ENCODE measurements at places on chromosomes 1 and 21.

DNA sequence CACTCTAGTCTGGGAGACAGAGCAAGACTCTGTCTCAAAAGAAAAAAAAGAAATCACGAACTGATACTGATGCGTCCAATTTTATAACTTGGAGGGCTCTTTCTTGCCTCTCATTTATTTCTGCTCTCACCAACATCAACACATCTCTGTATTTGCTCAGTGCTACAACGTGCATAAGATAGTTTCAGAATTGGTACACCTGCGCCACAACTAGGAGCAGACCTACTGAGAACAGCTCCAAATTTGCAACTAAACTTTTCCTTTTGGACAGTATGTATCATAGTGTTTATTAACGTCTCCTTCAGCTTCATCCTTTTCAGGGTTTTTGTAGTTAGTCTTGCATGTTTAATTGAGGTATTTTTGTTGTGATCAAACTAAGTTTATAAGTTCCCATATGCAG is 27.7 kb downstream of the TRAPPC10 start:
- no peak for DNase-seq

DNA sequence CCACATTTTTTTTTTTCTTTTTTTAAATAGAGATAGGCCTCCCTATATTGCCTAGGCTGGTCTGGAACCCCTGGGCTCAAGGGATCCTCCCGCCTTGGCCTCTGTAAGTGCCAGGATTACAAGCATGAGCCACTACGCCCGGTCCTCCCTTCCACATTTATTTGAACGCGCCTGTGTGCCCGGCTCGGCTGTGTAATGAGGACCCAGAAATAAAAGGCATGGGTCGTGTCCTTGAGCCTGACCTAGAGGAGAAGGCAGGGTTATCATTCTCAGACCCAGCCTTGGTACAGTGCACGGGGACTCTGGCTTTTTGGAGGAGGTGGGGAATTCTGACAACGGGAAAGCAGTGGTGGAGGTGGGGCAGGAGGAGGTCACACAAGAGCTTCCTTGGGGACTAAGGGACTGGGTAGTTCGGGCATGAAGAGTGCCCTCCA is 841 bp downstream of the CENPF start:
- no peak for DNase-seq

- DNase-seq: no peak
Observed at GRCh38 chr1:178599745-178600144, 86.8 kb downstream of the TEX35 start.

DNA sequence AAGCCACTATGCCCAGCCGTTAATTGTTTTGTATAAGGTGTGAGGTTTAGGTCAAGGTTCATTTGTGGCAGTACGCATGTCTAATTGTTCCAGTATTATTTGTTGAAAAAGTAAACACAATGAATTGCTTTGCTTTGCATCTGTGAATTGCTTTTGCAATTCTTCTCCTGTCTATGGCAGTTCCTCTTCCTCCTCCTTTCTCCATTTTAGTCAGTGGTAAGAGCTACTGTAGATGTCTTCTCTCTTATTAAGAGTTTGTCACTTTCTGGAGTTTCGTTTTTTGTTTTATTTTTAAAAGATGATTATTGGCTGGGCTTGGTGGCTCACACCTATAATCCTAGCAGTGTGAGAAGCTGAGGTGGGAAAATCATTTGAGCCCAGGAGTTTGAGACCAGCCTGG is 29.2 kb downstream of the C1orf185 start:
- no peak for DNase-seq

DNA sequence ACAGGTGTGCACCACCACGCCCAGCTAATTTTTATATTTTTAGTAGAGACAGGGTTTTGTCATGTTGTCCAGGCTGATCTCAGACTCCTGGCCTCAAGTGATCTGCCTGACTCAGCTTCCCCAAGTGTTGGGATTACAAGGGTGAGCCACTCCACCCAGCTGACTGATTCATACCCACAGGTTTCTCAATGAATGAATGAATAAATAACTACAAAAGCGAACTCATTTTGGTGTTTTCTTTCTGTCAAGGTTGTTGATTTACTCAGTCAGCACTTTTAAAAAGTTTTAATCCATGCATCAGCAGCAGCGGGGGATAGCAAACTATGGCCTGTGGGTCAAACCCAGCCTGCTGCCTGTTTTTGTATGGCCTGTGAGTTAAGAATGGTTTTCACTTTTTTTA is 217.5 kb downstream of the FAF1 start:
- DNase-seq: no peak

- peak; percentile 45 for DNase-seq
Observed at GRCh38 chr1:164602480-164603093, 43.6 kb downstream of the PBX1 start.

GRCh38 chr1:52356818-52357355 is 9.1 kb downstream of the CC2D1B start:
- DNase-seq: no peak

DNA sequence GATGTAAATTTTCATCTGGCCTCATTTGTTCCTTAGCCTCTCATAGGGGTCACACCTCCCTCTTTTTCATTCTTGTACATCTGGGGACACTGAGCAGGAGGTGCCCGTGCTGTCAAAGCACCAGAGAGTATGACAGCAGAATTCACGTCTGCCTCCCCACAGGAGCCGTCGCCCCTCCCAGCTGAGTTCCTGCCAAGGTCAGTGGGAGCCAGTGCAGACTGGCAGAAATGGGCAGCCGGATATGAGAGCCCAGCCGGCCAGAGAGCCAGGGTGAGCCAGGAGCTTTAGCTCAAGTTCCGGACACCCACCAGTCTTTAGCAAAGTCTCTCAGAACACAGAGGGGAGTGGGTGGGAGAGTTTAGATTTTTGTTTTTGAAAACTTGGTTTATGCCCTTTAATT is 21.9 kb downstream of the GPR137B start:
- no peak for DNase-seq

DNA sequence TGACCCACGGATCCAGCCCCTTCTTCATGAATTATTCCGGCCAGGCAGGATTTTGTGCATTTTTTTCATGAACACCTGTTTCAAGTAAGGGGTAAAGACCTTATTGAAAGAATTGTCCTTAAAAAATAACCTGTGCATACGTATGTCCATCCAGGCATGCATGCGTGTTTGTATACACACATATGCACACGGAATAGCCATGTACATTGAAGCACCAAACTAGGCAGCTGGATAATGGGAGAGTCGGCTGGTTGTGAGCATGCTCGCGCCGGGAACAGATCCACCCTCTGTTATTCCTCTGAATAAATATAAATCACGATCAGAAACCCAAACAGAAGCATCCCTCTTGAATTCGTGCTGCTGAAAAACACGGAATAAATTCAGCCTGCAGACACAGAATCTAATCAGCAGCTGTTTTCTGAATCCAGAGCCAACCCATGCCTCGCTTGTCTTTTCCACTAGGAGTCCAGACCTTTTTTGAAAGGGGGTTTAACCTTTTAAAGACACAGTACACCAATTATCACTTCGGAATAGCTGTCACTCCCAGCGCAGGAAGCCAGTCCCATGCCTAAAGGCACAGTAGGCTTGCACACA is at the start of gene HIVEP3:
TSS of gene HIVEP3 (minus strand) at position 473 of the 594 bp plus-strand sequence.
- DNase-seq: no peak

- DNase-seq: no peak
Observed at GRCh38 chr1:7267493-7267892, 482.2 kb downstream of the CAMTA1 start.

GRCh38 chr1:236848274-236848923 is 53.3 kb downstream of the MTR start:
- DNase-seq: no peak

All from substantia nigra (tissue), 51 donors.